ENCODE measurements at places on chromosomes 11 and 22. TPM values are rescaled to one million over a fixed set of nuclear protein-coding genes. Genes with fewer than 3 reads are reported as not detected.

Gene XKR3
- not detected for total RNA-seq

Gene RGL4
- not detected for total RNA-seq

Gene OR8G1
- not detected for total RNA-seq

Gene BLID
- total RNA-seq, result 0.41 TPM

Gene LBHD1
- total RNA-seq, result 15.5 TPM

Gene KCTD14
- total RNA-seq, result 19.3 TPM

Gene CYP2D6
- total RNA-seq, result 2.7 TPM

Gene CPT1A
- total RNA-seq, result 153 TPM

Gene FAM180B
- total RNA-seq, result not detected

Gene TRIM29
- total RNA-seq, result 0.64 TPM

GRCh38 chr22:40898850-40899357 is 37.0 kb upstream of the DNAJB7 start:
- DNase-seq, result no peak

DNA sequence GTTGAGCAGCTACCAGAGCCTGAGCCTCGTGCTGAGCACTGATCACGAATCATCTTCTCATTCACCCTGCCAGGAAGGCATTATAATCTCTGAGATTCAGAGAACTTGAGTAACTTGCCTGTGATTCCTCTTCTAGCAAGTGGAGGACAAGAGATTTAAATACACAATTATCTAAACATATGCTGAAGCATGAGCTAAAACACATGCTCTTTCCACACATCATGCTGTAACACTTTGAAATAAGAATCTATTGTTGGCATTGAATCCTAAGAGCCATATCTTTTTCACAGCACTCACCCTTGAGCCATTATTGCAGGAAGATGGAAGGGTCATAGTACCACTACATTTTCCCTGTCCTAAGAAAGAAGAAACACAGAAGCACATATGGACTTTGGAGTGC is 722.5 kb upstream of the API5 start:
- no peak for DNase-seq

- DNase-seq, result no peak
These were observed 17.6 kb upstream of the PPFIA1 start for GRCh38 chr11:70252844-70253243.

DNA sequence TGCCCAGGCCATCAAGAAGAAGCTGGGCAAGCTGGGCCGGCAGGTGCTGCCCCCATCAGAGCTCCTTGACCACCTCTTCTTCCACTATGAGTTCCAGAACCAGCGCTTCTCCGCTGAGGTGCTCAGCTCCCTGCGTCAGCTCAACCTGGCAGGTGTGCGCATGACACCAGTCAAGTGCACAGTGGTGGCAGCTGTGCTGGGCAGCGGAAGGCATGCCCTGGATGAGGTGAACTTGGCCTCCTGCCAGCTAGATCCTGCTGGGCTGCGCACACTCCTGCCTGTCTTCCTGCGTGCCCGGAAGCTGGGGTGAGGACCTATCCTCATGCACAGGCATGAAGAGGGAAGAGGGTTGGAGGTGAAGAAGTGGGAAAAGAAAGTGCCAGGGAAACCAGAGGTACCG is 5.3 kb upstream of the NHERF4 start:
- no peak for DNase-seq

GRCh38 chr11:117795638-117796455 is 1.2 kb downstream of the DSCAML1 start:
- no peak for DNase-seq

GRCh38 chr22:36894266-36894665 is 19.2 kb upstream of the CSF2RB start:
- no peak for DNase-seq

GRCh38 chr11:30479899-30480298 is 106.3 kb downstream of the MPPED2 start:
- DNase-seq, result no peak

GRCh38 chr22:34973016-34973415 is 92.9 kb upstream of the ISX start:
- no peak for DNase-seq

DNA sequence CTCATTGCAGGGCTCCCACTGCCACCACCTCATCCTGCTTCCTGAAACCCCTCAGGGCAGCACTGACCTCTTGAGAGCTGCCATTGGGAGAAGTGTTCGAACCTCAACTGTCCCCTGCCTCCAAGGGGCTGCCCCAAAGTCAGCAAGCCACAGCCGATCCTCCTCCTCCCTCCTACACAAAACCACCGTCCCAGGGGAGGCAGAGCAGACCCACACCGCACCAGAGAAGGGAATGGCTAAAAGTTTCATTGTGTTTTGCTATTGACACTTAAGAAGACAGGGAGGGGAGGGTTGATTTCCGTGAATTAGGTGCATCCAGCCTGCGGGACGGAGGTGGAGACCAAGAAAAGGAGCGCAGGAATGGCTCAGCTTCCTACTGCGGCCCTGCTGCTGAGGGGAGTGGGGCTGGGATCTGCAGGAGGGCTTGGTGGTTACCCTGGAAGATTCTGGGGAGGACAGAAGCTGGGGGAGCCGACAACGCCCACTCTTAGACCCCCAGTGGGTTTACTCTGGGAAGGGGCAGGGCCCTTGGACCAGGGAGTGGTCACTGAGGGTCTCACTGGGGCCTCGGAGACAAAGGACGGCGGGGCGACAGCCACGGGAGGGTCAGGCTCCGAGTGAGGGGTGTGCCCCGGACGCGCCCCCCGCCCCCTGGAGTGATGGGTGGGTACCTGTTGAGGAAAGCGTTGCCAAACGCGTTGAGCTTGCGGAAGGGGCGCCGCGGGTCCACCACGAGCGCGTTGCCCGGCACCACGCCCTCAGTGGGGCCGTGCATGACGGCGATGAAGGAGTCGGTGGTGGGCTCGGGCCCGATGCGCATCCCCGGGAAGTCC is 815 bp downstream of the EHD1 start:
- DNase-seq, result no peak

GRCh38 chr11:123072332-123072761 is 10.4 kb upstream of the HSPA8 start:
- no peak for DNase-seq

DNA sequence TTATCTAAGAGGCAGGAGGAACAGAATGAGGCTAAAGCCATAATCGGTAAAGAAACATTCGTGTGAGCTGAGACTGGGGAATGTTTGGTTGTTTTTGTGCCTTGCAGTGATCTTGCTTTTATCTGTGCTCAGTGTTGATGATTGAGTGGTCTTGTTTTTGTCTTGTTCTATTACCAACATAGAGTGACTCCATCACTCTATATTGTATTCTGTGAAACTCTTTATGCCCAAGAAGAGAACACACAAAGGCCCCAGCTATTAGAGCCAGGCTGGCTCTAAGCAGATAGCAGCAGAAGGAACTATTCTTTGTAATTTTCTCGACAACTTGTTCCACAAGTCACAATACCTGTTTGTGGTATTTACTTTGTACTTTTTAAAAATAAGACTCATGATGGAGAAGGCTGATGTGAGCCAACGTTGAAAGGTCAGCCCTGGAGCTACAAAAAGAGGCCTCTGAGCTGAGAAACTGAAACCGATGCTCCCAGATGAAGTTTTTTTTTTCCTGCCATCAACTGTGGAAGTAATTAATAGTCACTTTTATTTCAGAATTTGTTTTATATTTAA is 68.4 kb downstream of the LARGE1 start:
- no peak for DNase-seq

DNA sequence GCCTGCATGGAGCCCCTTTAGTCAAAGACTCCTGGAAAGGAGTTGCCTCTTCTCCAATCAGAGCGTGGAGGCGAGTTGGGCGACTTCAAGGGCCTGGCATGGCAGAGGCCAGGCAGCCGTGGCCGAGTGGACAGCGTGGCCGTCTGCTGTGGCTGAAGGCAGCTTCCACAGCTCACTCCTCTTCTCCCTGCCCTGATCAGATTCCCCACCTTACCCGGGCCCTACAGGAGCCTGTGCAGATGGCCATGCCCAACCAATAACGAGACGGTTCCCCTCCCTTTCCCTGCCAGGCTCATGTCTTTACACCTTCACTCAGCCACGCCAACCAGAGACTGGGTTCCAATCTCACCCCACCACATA is 20.0 kb upstream of the SLC22A12 start:
- DNase-seq, result no peak

DNA sequence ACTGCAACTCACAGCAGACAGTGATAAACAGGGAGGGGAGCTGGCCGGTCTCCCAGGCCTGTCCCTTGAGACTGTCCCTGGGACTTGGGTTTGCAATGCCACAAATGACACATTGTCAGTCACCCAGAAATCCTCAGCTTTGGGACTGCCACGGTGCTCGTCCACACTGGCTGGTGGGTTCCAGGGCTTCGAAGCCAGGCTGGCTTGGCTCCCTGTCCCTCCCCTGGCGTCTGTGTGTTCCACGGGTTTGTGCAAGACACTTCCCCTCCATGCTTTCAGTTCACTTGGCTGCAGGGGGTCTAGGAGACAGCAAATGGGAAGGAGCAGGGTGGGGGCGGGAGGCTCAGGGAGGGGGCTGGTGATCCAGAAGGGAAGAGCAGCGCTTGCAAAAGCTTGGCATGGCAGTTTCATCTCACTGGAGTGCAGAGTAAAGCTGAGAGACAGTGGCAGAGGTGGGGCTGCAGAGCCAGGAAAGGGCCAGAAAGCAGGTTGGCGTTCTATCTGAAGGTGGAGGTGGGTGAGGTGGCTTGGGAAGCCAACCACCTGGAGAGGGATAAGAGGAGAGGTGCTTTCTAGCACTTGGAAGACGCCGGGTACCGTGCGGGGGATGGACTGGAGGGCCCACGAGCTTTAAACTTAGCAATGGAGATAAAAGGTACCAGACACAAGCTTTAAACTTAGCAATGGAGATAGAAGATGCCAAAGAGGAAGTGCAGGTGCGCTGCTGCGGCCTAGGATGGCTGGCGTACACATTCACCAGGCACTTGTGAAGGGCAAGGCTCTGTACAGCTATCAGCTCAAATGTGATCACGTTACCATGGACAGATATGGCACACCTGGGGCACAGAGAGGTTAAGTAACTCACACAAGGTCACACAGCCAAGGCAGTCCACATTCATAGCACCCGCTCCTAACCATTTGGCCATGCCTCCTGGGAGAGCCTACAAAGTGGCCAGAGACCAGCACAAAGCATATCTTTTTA is 86.4 kb upstream of the SHISAL1 start:
- DNase-seq, result no peak

- DNase-seq, result no peak
These were observed 99.0 kb downstream of the AMOTL1 start for GRCh38 chr11:94866936-94867795.

- no peak for DNase-seq
These were observed 2.2 kb downstream of the OR8B12 start for GRCh38 chr11:124541204-124541603.

DNA sequence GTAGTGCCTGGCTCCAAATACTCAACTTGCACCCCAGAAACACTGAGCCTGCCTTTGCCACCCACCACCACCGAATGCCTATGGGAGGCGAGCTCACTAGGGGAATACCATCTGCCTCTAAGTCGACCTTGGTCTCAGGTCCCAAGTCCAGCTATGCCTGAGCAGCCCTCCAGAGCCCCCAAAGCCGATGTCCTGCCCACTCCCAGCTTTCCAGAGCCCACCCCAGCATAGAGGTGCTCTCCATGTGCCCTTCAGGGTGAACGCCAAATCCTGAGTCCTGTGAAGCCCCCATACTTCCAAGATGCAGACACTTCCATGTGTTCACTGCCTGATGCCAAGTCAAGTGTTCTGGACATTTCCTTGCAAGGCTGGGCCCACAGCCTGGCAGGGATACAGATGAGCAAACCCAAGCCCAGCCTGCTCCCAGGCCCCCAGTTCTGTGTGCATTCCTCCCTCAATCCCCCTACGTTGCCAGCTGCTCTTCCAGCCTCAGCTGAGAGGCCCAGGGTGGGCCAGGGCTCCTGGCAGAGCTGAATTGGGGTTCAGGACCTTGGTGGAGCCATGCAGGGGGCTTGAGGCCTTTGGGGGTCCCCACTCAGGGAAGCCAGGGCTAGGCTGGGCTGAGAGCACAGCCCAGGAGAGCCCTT is 2.6 kb upstream of the KMT5B start:
- DNase-seq, result no peak

Measured in Panc1 (cell line).